ENCODE measurements at places on chromosomes 7 and 10. TPM values are rescaled to one million over a fixed set of nuclear protein-coding genes. Genes with fewer than 3 reads are reported as not detected.

GRCh38 chr10:116637830-116638229, 17.1 kb downstream of the PNLIPRP2 start:
- H3K27me3 ChIP-seq = peaks cover 34% of the 10 kb centered on the region
- no peak overlapping the region for H3K4me3 ChIP-seq
- H3K27ac ChIP-seq = no peak overlapping the region
- H3K36me3 ChIP-seq = no peaks in the 10 kb centered on the region
- no peaks in the 10 kb centered on the region for H3K4me1 ChIP-seq

- no peak overlapping the region for H3K4me3 ChIP-seq
- peaks cover 32% of the 10 kb centered on the region for H3K4me1 ChIP-seq
- no peak for DNase-seq
- no peak overlapping the region for H3K27ac ChIP-seq
Measured at GRCh38 chr7:44893710-44894234, 8.4 kb upstream of the PURB start.

DNA sequence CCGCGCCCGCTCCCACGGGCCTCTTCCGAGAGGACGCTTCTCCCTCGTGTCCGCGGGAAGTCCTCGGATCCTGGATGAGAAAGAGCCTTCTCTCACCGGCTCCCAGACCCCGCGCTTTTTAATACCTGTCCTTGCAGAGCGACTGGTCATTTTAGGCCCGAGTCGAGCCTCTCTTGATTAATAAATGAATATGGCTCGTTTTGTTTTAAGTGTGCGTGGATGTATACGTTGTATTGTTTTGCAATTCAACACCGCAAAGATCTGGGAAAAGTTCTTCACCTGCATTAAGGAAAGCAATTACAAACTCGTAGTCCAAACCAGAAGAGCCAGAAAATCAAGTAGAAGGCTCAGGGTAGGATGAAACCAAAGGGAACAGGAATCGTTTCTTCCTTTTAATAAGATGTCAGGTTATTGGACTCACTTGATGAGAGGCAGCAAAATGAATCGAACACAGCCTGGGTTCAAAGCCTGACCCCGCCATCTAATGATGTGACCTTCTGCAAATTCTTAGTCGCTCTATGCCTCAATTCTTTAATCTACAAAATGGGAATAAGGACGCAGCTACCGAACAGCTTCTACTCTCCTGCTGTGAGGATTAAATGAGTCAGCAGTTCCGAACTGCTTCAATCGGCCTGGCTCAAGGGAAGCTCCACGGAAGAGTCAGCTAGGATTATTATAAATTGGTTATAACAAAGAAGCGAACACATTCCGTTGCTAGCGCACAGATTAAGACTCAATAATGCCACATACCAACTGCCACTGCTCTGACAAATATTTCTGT, 277.8 kb upstream of the NEBL start:
- H3K27me3 ChIP-seq = peaks cover 45% of the 10 kb centered on the region
- DNase-seq = no peak
- H3K4me1 ChIP-seq = peaks cover 11% of the 10 kb centered on the region
- no peaks in the 10 kb centered on the region for H3K36me3 ChIP-seq

GRCh38 chr7:70288781-70289456, 690.6 kb downstream of the AUTS2 start:
- no peak for DNase-seq
- no peak overlapping the region for H3K27ac ChIP-seq
- no peak overlapping the region for H3K4me3 ChIP-seq
- no peaks in the 10 kb centered on the region for H3K27me3 ChIP-seq

DNA sequence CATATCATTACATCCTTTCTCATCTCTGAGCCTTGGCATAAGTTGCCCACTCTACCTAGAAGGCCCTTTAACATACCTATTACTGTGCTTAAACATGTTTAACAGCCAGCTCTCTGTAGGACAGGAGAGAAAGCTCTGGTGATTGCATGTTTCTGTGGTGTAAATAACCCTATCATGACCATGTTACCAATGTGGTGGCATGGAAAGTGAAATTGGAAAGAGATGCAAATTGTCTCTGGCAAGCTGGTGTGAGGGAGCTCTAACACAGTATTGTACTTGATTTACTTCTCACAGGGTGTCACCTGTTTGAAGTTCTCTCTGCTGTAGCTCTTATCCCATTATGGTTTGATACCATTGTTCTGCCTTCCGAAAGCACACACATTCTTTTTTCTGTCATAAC, 231.8 kb upstream of the DKK1 start:
- no peaks in the 10 kb centered on the region for H3K36me3 ChIP-seq
- H3K4me3 ChIP-seq = no peak overlapping the region
- no peaks in the 10 kb centered on the region for H3K4me1 ChIP-seq

DNA sequence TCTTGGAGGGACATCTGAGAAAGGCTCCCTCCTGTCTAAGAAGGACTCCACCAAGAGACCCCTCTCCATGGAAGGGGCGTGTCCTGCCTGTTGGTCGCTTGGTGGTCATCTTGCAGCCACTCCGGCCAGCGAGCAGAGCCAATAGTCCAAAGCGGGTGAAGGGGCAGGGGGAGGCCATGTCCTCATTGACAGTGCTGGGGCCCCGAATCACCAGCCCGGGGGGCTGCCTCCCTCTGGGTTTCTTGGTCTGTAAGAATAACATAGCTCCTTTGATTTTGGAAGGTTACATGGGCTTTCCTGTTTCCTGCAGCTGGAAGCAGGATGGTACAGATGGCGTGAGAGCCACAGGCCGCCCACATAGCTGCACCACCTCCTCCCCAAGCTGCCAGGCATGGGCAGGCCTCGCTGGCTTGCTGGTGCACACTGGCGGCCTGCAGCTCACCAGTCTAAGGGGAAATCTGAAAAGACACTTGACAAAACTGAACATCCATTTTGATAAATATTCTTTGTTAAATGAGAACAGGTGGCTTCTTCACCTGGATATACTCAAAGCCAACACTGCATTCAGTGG, 105.8 kb downstream of the ARHGAP22 start:
- H3K36me3 ChIP-seq = no peaks in the 10 kb centered on the region
- H3K27me3 ChIP-seq = peaks cover 10% of the 10 kb centered on the region
- no peak overlapping the region for H3K27ac ChIP-seq
- H3K4me1 ChIP-seq = peaks cover 8% of the 10 kb centered on the region

- H3K4me3 ChIP-seq = no peak overlapping the region
- DNase-seq = peak; percentile 70
- H3K4me1 ChIP-seq = peaks cover 33% of the 10 kb centered on the region
- H3K27ac ChIP-seq = no peak overlapping the region
Measured at GRCh38 chr7:44477063-44477830, 13.2 kb downstream of the NUDCD3 start.

MYOF gene
- 10.5 TPM for total RNA-seq

DNA sequence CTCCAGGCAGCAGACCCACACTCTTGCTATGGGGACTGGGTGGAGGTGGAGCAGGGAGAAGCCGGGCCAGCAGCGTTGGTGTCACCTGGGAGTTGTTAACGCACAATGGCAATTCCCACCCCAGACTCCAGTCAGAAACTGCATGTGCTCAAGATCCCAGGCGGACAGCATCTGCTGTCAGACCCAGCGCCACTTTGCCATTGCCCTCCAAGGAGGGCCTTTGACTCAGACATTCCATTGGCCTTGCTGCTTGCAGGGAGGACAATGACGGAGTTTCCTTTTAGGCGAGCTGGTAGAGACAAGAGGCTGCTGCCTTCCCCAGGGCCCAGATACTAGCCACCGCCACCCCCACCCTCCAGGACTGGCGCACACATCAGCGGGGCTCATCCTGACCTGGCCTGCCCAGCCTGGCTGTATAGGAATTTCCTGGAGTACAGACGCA, 34.5 kb downstream of the ZNF775 start:
- no peak overlapping the region for H3K27ac ChIP-seq
- no peaks in the 10 kb centered on the region for H3K27me3 ChIP-seq
- DNase-seq = peak; percentile 2

GRCh38 chr7:140402178-140402835, 1.6 kb upstream of the RAB19 start:
- no peak for DNase-seq
- H3K4me3 ChIP-seq = peak overlapping the region; percentile 82

NSUN6 gene
- total RNA-seq = 9.8 TPM

DNA sequence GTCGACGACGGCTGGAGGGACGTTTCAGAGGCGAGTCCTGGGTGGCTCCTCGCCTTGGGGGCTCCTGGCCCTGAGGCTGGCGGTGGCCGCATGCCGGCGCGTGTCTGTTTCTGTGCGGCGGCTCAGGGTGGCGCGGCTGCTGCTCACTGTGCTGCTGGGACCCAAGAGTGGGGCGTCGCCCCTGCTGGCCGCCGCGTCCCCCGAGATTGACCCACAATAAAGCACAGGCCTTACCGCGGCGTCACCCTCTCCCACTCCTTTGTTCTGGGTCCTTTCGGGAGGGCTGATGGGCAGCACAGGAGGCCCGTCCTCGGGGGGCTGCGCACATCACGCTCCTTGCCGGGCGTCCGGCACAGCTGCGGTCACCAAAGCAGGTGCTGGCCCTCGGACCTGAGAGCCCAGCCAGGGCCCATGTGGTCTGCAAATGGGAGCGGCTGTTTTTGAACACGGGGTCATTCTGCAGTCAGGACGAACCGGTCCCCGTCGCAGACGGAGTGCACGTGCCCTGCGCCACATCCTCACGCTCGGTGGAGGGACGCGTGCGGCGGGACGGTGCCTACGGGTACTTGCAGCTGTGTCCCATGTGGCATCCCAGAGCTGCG, 19.2 kb downstream of the GET4 start:
- H3K4me1 ChIP-seq = no peaks in the 10 kb centered on the region
- DNase-seq = no peak
- no peak overlapping the region for H3K27ac ChIP-seq

DNA sequence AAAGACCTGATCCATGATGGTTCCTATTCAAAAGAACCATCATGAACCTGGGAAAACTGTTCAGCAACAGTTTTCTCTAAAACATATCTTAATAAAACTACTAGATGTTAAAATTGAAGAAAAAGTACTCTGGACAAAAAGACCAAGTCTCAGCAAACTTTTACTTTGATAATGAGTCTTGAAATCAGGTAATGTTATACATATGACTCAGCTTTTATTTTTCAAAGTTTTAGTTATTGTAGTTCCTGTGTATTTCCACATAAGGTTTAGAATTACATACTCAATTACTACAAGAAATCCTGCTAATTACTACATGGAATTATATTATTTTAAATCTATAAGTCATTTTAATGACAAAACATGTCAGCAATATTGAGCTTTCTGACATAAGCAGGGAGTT, 42.2 kb downstream of the ZNF33B start:
- H3K36me3 ChIP-seq = peaks cover 79% of the 10 kb centered on the region
- H3K27me3 ChIP-seq = no peaks in the 10 kb centered on the region
- no peaks in the 10 kb centered on the region for H3K4me1 ChIP-seq
- no peak overlapping the region for H3K27ac ChIP-seq
- H3K4me3 ChIP-seq = no peak overlapping the region

All from activated naive CD4-positive, alpha-beta T cell treated with anti-CD3 and anti-CD28 coated beads for 36 hours (primary cell).